Right hindlimb (tissue), 1 donor: ENCODE measurements at places on chromosomes 16 and 17.
A peak's percentile ranks its signal among the peaks of the same experiment; 100 is the strongest.

GRCh38 chr16:85239239-85239638 is 127.0 kb upstream of the CIBAR2 start:
- DNase-seq: no peak

- no peak for DNase-seq
These were observed 179.9 kb downstream of the RBFOX1 start for GRCh38 chr16:7512503-7512902.

DNA sequence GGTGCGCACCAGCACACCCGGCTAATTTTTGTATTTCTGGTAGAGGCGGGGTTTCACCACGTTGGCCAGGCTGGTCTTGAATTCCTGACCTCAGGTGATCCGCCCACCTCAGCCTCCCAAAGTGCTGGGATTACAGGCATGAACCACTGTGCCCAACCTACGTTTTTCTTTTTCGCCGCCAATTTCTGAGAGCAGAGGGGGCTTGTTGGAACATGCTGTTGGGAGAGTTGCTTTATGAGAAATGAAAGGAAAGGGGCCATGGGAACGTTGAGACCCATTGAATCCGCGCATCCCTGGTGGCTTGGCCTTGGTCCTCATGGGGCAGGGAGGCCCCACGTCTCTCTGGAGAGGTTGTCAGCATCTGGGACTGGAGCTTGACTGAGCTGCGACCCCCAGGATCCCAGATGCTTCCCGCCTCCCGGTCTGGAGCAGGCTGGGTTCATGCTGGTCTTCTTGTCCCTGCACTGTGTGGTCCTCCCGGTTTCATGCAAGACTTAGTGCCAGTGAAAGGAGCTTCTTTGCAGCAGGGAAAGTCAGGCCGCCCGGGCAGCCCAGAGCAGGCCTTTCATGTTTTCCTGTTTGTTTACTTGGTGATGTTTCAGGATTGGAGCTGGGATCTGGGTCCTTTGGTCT is 22.8 kb downstream of the CRISPLD2 start:
- no peak for DNase-seq

GRCh38 chr17:74513987-74514631 is 17.2 kb downstream of the CD300LB start:
- no peak for DNase-seq

DNA sequence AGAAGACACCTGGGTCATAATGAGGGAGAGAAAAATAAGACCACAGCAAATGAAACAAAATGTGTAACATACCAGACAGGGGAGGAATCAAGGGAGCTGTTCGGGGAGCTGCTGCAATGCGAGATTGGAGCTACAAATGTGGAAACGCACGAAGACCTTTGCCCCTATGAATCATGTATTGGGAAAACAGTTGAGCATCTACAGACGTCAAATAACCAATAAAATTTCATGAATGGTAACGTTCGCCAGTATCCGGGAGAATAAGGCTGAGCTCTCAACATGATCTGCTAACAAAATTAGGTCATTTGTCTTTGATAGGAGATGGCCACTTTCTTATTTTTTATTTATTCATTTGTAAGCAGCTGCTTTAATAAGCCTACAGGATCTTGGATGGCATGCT is 486.2 kb upstream of the RBFOX1 start:
- no peak for DNase-seq

DNA sequence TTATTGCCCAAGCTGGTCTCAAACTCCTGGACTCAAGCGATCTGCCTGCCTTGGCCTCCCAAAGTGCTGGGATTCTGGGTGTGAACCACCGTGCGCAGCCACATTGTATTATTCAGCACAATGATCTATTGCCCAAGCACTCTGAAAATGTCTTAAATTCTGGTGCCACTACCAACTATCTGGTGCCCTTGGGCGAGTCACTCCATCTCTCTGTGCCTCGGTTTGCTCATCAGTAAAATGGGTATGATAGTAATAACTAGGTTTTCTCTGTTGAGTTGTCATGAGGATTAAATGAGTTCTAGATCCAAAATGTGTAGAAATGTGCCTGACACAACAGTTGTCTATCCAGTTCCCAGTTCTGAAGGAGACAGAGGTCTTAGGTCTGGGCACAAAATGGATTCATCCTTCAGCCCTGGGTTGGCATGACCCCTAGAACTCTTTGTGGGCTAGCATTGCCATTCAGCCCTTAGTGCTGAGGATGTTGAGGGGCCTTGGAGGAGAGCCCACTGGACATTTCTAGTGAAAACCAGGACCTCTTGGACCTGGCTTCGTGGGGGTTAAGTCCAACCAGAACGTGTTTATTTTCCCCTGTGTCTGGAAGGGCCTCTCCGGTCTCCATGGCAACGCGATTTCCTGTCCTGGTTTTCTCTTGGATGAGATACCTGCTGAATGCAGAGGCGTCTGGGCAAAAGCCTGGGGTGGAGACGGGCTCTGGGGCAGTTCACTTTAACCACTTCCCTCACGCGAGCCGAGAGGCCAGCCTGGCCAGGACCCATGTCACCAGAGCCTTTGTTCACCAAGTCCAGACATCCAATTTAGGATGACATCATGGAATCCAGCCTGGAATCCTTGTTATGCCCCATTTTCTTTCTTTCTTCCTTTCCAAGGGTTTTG is 43.7 kb upstream of the TNRC6A start:
- DNase-seq: peak; percentile 87

DNA sequence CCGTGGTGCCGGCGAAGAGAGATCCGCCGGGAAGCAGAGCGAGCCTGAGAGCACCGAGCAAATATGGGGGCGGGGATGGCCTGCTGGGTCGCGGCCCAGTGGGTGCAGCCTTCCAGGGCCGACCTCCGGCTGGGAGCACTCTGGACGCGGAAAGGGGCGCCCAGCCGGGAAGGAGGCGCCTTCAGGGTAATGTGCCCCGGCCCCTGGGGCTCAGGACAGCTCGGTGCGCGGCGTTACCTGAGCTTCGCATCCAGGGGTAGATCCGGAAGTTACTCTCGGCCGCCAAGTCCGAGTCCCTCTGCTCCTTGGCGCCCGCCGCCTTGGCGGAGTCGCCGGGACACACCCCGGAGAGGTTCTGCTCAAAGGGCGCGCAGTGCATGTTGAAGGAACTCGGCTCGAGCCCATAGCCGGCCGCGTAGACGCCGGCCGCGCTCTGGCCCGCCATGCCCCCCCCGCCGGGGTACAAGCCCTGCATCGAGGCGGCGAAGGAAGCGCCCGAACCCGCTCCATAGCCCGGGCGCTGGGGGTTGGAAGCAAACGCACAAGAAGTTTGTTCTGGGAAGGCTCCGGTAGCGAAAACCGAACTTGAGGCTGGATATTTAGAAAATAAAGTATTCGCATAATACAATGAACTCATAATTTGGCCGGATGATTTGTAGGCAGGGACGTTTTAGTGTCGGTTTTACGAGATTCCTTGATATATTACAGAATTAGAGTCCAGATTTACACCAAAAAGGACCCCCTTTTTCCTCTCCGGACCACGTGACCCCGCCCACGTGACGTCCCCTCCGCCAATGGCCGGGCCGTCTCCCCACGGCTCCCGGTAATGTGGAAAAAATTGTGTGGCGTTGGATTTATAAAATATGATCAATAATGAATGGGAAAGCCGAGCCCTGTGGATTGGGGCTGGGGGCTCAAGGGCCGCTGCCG is at the start of gene HOXB7:
Gene HOXB7 (minus strand): TSS at position 736 of the 930 bp plus-strand sequence. CDS start 99 bp downstream, at position 637.
- peak; percentile 75 for DNase-seq

GRCh38 chr17:57557416-57557815 is 187.7 kb downstream of the CCDC182 start:
- DNase-seq: no peak

DNA sequence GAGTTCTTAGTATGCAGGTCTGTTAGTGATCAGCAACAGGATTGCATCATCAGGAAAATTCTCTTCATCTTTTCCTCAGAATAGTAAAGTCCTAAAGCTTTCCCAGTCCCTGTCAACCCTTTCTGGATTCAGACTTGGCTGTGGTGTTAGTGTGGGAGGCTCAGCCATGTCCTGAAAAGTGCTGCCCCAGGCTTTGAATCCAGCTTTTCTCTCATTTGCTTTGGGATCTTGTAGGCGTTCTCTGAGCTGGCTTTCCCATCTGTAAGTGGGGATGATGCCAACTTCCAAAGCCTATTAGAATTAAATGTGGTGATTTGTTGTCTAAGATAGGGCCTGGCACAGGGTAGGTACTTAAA is 3.0 kb downstream of the ALKBH5 start:
- DNase-seq: peak; percentile 49

DNA sequence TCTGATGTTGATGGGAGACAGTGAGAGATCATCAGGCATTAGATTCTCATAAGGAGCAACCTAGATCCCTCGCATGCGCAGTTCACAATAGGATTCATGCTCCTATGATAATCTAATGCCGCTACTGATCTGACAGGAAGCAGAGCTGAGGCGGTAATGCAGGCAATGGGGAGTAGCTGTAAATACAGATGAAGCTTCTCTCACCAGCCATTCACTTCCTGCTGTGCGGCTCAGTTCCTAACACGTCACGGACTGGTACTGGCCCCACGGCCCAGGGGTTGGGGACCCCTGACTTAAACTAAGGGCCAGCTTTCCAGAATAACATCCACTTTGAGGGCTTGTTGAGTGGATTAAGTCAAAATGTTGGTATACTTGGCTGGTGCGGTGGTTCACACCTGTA is 2.6 kb upstream of the TMEM219 start:
- no peak for DNase-seq

DNA sequence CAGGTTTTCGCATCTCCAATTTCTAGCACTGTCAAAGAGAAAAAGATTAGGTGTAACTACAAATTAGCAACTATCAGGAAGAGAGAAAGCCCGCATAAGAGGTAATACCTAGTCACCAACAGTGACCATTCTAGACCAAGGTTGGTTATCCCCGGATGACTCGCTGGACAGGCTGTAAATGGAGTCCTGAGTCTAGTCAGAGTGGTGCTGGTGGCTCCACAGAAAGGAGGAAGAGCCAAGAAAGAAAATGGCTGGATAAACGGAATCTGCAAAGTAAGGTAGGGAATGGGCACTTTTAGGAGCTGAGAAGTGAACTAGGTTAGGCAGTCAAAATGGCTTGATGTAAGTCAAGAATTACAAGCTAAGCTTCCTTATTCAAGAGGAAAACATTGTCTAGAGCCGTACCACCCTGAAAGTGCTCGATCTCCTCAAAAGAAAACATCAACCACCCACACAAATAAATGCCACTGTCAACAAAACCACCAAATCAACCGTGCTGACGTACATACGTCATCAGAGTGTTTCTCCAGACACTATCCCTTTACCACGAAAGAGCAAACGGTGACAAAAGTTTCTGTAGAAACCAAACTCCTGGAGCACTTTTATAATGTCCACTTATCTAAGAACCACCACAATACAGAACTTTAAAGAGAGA is 2.2 kb downstream of the GSPT1 start:
- DNase-seq: no peak

GRCh38 chr16:1932050-1933028 is 10.7 kb downstream of the MSRB1 start:
- DNase-seq: peak; percentile 20

DNA sequence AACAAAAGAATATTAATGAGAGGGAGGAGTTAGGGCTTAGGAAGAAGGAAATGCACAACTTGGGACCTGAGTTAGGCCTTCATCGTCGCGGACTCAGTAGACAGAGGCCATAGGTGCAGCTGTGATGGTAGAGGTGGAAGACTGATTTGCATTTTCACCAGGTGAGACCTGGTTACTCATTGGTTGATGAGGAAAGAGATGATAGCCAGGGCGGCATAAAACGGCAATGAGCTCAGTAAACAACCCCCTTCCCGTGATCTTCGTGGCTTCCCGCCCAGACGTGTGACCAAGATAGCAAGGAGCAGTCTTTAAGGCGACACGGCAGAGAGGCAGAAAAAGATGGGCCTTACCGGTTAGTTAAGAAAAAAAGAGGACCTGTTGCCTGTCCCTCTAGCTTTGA is at the start of gene TMC5:
Gene TMC5 (plus strand): TSS at position 244 of the 400 bp plus-strand sequence. CDS start 22,156 bp downstream, outside the sequence.
- no peak for DNase-seq

- DNase-seq: no peak
These were observed 7.1 kb upstream of the HOXB9 start for GRCh38 chr17:48633266-48633677.

DNA sequence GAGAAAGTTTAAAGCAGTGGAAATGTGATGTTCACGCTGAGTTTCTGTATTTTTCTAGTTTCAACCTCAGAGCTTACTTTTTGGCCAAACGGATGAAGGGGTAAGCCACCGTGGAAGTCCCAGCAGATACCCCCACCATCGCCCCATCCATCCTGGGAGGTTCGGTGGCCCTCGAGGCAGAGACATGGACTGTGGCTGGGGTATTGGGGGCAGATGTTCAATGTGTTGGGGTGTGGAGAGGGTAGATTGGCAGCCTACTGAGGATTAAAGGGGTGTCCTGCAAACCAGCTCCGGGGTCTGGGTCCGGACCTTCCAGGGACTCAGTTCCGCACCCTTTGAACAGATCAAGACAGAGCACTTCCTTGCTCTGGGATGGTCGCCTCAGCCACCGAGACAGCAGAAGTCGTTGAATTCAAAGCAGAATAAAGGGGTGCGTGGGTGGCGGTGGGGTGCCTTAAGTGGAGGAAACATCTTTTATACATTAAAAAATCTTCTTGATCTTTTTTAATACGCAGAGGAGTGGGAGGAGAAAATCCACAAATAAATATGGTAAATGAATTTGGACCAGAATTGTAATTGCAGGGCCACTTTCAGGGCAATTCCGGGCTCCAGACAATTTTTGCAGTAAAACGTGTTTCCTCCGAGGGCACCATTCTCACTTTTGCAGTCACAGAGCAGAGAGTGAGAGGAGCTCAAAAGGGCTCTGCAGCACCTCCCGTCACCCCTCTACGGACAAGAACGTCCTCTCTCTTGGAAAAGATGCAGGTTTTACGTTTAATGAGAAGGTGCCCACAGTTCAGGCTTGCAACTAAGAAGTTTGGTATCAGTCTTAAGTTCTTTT is 8.2 kb upstream of the CBX8 start:
- DNase-seq: no peak

GRCh38 chr17:55314061-55314783 is 49.5 kb downstream of the HLF start:
- DNase-seq: no peak

GRCh38 chr16:20114356-20114755 is 40.7 kb upstream of the GPR139 start:
- no peak for DNase-seq

- DNase-seq: peak; percentile 75
These were observed 229.8 kb downstream of the KATNIP start for GRCh38 chr16:27779641-27780164.

GRCh38 chr16:85449191-85449884 is 163.8 kb upstream of the GSE1 start:
- peak; percentile 75 for DNase-seq

GRCh38 chr16:86283944-86284343 is 226.4 kb upstream of the FOXF1 start:
- DNase-seq: no peak

GRCh38 chr17:29111816-29112499 is 68.2 kb downstream of the MYO18A start:
- peak; percentile 88 for DNase-seq
